ENCODE measurements at places on chromosomes 1 and 21.

DNA sequence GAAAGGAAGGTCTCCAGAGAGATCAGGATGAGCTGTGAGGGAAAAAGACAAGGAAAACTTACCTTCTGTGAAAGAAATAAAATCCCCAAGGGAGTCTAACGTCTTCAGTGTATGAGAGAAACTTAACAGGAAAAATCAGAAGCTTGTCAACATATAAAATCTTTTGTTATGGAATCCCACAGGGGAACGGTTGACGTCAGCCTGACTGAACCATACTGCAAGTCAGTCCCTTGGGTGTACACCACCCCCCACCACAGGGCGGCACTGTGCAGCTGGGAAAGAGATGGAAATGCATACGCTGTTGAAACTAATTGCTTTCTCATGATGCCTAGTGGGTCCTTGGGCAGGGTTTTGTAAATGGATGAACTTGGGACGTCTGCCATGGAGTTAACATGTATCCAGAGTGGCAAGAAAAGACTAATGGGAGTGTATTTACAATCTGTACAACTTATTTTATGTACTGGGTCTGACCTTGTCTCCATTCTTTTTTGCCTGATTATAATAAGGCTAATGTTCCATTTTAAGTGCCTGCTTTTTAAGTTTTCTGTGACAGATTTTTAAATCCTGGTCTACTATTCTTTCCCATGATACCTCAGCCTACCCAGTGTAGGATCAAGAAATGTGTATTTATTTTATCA is 22.7 kb downstream of the UTP25 start:
- DNase-seq: peak; percentile 78

DNA sequence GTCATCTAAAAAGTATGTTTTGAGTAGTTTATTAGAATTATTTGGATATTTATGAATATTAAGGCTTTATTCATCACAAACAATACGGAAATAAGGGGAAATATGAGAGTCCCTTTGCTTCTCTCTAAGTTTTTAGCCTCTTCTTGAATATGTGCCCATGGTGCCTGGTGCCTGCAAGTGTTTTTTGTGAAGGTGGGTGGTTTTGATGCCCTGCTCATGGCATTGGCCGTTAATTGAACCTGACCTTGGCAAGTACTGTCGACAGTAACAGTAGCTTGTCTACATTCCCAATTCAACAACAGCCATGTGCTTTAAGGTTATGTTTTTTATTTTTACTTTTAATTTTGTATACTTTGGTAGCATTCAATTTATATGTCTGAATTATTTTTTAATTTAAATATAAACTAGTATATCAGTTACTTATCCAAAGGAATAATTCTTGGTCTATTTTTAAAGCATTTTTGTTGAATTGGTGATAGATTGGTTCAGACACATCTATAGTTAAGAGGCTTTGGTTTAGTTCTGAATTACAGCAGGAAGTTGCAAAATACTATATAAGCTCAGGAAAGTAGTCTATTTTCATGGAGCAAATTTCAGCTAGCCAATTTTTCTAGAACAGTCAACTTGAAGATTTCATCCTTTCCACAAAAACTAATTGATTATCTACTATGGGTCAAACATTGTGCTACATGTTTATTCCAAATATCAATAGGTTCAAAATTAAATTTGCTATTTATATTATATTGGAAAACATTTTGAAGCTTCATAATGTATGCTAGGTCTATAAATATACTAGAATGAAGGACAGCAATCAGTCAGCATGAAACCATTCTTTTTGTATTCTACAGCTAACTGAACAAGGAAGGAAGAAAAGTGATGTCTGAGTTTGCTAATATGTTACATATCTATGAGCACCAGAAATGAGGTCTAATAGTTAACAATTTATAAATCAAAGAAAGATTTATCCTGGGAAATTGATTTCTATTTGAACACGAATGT is 184.4 kb downstream of the MRPL39 start:
- no peak for DNase-seq

GRCh38 chr1:203929741-203930309 is 68.4 kb downstream of the SNRPE start:
- no peak for DNase-seq

GRCh38 chr1:111592389-111593361 is 26.9 kb upstream of the RAP1A start:
- peak; percentile 86 for DNase-seq

DNA sequence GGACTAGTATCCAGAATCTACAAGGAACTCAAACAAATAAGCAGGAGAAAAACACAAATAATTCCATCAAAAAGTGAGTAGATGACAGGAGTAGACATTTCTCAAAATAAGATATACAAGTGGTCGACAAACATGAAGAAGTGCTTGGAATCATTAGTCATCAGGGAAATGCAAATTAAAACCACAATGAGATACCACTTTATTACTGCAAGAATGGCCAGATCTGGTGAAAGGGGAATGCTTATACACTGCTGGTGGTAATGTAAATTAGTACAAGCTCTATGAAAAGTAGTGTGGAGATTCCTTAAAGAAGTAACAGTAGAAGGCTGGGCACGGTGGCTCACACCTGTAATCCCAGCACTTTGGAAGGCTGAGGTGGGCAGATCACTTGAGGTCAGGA is 73.8 kb downstream of the POU2F1 start:
- no peak for DNase-seq

DNA sequence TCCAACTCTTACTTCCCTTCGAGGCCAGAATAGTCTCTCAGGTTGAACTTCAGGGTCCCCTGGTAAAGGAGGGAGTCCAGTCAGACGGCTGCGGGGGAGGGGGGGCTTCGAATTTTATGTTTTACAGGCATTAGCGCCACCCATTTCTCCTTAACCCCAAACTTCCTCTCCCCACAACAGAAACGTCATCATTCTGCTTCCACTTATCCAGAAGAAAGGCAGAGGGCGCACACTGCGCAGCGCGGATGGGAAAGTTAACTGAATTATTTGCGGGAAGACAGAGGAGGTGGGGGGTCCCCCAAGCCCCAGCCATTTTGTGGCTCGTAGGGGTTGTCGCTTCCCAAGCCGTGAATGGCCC is 529 bp upstream of the PRMT2 start:
- DNase-seq: peak; percentile 90

DNA sequence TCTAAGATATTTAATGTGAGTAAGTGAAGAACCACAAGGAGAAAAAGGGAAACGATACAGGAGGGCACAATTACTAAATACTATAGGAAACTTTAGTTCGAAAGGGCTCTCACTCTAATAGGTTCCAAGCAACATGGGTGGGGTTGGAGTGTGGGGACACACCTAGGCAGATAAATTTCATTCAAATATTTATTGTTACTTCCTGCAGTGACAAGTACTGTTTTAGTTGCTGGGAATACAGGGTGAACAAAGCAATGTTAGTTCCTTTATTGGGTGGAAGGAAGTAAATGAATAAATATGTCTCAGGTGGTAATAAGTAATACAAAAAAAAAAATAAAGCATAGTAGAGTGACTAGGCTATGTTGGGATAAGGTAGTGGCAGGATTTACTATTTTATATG is 73.2 kb upstream of the B3GALT2 start:
- no peak for DNase-seq

DNA sequence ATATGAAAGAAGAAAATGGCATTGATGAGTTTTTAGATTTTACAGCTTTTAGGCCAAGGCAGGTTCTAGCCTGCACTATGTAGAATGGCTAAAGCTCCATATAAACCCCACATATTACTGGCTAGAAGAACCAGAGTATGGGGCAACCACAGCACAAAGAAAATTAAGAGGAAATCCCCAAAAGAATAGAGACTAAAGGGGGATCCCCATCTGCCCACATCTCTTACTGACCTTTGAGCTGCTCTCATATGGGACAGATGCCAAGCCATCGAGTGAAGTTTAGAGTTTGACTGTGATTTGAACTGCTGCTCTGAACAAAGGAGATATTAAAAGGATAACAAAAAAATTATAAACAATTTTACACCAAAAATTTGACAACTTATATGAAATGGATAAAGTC is 102.2 kb upstream of the HAO2 start:
- no peak for DNase-seq
